ENCODE measurements at places on chromosomes 7 and 10.

- DNase-seq = no peak
Measured at GRCh38 chr7:52715701-52716100, 319.7 kb upstream of the POM121L12 start.

GRCh38 chr10:31133251-31133791 lies 101.7 kb upstream of the ZNF438 start:
- no peak for DNase-seq

- no peak for DNase-seq
Measured at GRCh38 chr7:87426160-87426559, 49.3 kb downstream of the ABCB4 start.

GRCh38 chr7:133354546-133355324 lies 101.9 kb downstream of the EXOC4 start:
- DNase-seq = peak; percentile 35

- DNase-seq = peak; percentile 70
Measured at GRCh38 chr10:28949005-28950004, 272.0 kb downstream of the BAMBI start.

- no peak for DNase-seq
Measured at GRCh38 chr7:140245611-140246105, 68.9 kb upstream of the KDM7A start.

- DNase-seq = no peak
Measured at GRCh38 chr10:103633846-103634245, 140.3 kb downstream of the NEURL1 start.

GRCh38 chr10:43998021-43998809 lies 349.5 kb upstream of the ZNF32 start:
- DNase-seq = no peak

- no peak for DNase-seq
Measured at GRCh38 chr7:134317434-134317833, 704 bp upstream of the SLC35B4 start.

- DNase-seq = no peak
Measured at GRCh38 chr7:585873-586272, 66.2 kb upstream of the PDGFA start.

DNA sequence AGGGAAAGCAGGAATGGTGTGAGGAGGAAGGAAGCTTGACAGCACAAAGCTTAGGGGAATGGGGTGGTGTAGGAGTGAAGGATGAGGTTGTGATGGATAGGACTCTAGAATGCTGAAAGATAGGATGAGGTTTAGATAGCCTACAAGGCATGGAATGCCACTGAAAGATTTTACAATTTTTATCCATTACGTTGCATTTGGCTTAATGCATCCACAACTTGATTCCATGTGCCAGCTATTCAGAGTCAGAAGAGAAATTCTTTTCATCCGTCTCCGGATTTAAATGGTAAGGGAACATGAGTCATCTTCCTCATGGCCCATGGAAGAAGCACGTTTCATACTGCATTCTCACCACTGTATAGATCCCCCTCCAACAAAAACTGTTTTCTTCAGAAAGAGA lies 212.4 kb upstream of the BMPER start:
- DNase-seq = no peak

DNA sequence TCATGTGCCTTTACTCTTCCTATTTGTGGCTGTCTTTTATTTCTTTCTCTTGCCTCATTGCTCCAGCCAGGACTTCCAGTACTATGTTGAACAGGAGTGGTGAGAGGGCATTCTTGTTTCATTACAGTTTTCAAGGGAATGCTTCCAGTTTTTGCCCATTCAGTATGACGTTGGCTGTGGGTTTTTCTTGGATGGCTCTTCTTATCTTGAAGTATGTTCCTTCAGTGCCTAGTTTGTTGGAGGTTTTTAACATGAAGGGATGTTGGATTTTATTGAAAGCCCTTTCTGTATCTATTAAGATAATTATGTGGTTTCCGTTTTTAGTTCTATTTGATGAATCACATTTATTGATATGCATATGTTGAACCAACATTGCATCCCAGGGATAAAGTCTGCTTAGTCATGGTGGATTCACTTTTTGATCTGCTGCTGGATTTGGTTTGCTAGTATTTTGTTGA lies 96.8 kb downstream of the GLCCI1 start:
- peak; percentile 19 for DNase-seq

GRCh38 chr10:116688241-116688711 lies 54.1 kb downstream of the HSPA12A start:
- DNase-seq = peak; percentile 75

DNA sequence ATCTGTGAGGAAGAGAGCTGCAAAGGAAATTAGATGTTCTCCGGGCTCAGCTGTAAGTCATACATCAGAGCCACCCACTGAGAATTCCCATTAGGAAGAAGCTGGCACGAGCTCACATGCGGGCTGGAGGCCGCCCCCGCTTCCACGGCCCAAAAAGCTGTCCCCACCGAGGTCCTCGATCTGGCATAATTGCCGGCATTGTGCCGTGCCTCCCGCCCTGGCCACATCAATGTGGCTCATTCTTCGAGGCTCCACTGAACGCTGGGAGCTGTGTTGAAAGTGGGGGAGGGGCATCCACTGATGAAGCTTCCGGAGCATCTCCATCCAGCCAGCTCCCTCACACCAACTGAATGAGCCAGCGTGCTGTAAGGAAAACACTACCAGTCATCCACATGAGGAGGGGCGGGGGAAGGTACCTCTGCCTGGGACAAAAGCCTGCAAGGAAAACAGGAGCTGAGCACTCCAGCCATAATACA lies 173.1 kb downstream of the PTPRN2 start:
- no peak for DNase-seq

DNA sequence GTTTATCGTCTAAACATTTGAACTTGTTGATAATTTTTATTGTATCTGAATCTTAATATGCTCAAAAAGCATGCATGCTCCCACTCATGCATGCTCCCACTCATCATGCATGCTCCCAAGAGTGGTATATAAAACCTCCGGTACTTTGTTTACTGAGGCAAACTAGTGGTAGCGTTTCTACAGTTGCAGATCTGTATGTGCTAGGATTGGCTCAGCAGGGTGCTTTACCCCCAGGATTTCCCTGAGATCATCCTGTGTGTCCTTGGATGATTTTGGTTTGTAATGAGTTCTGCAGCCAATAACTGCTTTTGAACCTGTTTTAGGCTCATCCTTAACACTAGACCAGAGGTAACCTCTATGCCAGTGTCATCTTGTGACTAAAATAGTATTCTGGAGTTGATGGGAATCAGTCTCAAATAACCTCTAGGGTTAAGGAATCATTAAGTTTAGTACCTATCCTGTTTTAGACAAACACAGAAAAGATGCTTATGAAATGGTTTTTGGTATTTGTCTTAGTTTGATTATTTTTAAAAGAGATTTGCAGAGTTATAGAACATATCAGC lies 40.4 kb downstream of the PHTF2 start:
- peak; percentile 64 for DNase-seq

DNA sequence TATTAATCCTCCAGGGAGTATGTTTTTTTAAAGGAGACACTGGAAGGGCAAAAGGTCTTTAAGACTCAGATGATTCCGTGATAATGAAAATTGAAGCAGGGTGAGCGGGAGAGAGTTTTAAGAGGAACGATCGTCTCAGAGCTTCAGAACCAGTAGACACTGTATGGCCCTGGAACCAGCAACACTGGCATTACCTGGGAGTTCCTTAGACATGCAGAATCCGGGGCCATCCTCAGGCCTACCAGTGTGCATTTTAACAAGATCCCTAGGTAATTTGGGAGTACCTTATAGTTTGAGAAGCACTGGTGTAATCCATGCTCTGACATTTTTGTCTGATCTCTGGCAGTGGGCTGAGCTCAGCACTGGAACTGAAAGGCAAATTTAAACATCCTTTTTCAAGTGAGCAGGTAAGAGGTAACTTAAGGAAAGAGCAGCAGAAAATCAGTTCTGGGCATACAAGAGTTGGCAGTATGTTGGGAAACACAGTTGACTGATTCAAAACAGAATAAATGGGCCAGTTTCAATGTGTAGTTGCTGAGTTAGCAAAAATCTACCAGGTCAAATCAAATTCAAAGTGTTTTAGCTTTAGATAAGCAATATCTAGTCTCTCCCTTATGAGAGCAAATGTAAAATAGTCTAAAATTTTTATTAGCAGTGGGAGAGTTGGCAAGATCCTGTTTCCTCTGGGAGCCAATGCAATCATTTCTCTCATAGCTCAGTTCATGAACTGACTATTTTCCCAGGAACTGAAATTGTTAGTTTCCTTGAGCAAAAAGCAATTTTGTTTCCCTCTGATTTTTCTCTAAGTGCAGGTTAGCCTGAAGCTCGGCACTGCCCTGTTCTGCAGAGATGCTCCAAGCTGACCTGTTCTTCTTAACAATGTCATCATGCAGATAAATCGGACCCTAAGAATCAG lies 97.2 kb upstream of the ELMO1 start:
- no peak for DNase-seq

- no peak for DNase-seq
Measured at GRCh38 chr10:78963074-78964034, 105.4 kb upstream of the ZMIZ1 start.

DNA sequence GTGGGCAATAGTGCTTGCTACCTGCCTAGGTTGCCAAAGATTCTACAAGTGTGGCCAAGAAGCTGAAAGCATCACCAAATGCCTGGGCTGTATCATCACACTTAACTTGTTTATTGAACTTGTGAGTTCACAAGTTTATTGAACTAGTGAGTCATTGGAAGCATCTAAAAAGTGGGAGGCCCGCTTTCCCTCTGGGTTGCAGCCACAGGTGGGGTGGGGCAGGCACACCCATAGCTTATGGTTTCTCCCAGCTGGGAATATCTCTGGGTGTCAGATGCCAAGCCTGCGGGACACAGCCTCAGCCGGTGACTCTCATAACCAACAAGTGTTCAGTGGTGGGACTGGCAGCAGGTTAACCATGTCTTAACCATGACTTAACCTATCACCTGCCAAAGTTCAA lies 145.9 kb upstream of the FAM13C start:
- no peak for DNase-seq

GRCh38 chr10:24505759-24506158 lies 217.9 kb downstream of the ARHGAP21 start:
- no peak for DNase-seq

- DNase-seq = peak; percentile 38
Measured at GRCh38 chr10:17504547-17505245, 50.3 kb upstream of the ST8SIA6 start.

GRCh38 chr10:69732147-69732825 lies 69.4 kb upstream of the COL13A1 start:
- DNase-seq = no peak

- DNase-seq = no peak
Measured at GRCh38 chr10:116331815-116332214, 7.6 kb downstream of the CCDC172 start.

DNA sequence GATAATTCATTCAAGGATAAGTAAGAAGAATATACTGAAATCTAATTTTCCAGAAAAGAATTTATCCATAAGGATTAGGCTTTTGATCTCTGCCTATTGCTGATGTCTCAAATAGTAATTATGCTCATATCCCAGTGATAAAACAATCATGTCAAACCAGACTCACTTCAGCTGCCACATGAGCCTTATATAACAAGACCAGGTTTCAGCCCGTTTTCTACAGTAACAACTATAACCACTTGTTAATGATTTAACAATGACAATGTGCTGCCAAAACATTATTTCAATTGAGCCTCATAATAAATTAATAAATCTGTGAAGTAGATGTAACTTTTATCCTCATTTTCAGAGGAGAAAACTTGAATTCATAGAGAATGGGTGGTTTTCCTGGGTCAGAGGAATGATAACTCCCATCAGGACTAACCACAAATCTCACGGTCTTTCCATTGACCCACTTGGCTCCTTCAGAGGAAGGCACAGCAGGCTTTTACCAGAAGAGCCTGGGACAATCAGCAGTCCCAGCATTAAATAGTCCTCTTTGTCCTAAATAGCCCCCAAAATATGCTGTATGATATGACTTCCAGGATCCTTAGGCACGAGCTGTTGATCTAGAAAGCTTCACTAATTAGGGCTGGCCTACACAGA lies 42.5 kb upstream of the SLIT1 start:
- DNase-seq = no peak

- no peak for DNase-seq
Measured at GRCh38 chr10:55311848-55312635, 511.0 kb upstream of the PCDH15 start.

- DNase-seq = peak; percentile 4
Measured at GRCh38 chr7:140391634-140392033, 6.7 kb downstream of the SLC37A3 start.

- DNase-seq = no peak
Measured at GRCh38 chr10:80544316-80544953, 6.7 kb downstream of the SH2D4B start.

DNA sequence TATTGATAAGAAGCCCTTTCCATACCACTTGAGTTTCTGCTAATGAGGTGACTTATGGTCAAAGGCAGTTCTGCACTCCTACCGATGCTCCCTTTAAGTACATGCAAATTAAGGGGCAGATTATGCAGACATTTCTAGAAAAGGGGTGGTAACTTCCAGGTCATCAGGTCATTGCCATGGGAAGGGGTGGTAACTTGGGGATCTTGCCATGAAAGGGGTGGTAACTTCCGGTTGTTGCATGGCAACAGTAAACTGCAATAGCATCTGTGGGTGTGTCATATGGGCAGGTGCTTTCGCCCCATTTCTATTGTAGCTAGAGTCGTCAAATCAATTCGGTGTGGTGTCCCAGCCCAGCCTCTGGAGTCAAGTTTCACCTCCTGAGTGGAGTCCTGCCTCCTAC lies 150.9 kb downstream of the UBE2H start:
- DNase-seq = no peak

GRCh38 chr7:1232623-1233332 lies at the start of gene UNCX:
UNCX (plus strand) TSS chr7:1232872; CDS start chr7:1233018, 146 bp downstream.
- DNase-seq = no peak

GRCh38 chr10:11528286-11528685 lies 83.2 kb downstream of the USP6NL start:
- DNase-seq = peak; percentile 47

DNA sequence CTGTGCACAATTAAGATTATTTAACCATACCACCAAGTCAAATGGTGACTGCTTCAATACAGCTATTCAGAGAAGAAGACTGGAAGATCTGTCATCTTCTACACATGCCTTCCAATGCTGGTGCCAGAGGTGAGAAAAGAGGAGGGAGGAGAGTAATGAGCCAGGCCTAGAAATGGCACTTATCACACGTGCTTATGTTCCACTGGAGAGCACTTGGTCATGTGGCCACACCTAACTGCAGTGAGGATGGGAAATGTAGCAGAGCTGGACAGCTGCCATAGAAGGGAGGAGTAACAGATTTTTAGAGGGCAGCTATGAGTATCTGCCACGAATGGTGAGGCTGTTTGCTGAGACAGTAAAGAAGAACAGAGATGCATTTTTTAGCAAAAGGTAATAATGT lies 77.1 kb downstream of the MPLKIP start:
- DNase-seq = peak; percentile 59

GRCh38 chr7:3159039-3159438 lies 115.4 kb upstream of the CARD11 start:
- no peak for DNase-seq

Data from OCI-M1 (cell line).